Effector memory CD8-positive, alpha-beta T cell (primary cell): ENCODE measurements at places on chromosomes 6 and 20.

- H3K36me3 ChIP-seq, result no peaks in the 10 kb centered on the region
- peaks cover 13% of the 10 kb centered on the region for H3K27me3 ChIP-seq
- no peak for DNase-seq
- H3K27ac ChIP-seq, result no peak overlapping the region
These were observed 18.7 kb upstream of the NRSN1 start for GRCh38 chr6:24107294-24107693.

GRCh38 chr20:48281501-48281900 is 496.2 kb upstream of the SULF2 start:
- H3K36me3 ChIP-seq, result no peaks in the 10 kb centered on the region
- no peak overlapping the region for H3K4me3 ChIP-seq
- H3K4me1 ChIP-seq, result no peaks in the 10 kb centered on the region
- no peak overlapping the region for H3K27ac ChIP-seq
- peaks cover 64% of the 10 kb centered on the region for H3K27me3 ChIP-seq

DNA sequence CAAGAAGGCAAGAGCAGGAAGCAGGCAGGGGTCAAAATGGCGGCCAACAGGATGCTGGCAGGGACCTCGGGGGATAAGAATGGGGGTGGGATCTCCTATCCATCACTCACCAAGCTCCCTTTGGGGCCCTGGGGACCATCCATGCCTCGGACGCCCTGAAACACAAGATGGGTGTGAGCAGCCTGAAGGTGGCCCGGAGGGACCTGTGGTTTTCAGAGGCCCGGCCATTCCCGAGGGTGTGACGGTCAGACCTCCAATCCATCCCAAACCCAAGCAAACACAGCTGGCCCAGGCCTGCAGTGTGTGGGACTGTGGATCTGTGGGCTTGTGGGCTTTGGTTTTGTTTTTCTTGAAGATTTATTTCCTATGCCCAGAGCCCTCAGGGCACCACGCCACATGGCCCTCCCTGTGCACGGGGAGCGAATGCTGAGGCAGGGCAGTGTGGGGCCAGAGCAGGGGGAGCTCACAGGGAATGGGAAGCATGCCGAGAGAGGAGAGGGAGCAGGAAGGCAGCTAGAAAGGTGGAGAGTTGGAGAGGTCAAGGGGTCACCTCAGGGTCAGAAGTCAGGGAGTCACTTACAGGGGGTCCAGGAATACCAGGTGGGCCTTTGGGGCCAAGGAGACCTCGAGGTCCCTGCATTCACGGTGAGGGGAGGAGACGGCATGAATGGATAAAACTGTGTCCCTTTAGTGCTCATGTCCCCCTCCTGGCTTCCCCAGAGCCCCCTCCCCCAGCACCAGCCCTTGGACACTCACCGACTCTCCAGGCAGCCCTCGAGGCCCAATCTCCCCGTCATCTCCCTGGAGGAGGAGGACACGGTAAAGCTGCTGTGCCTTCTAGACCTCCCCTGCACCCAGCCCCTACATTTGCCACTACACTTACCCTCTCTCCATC is 14.5 kb downstream of the COL11A2 start:
- H3K4me3 ChIP-seq, result no peak overlapping the region
- DNase-seq, result no peak
- H3K36me3 ChIP-seq, result no peaks in the 10 kb centered on the region

GRCh38 chr6:18221288-18221615 is 43.1 kb downstream of the DEK start:
- DNase-seq, result no peak
- peaks cover 41% of the 10 kb centered on the region for H3K36me3 ChIP-seq
- H3K4me1 ChIP-seq, result no peaks in the 10 kb centered on the region
- no peak overlapping the region for H3K4me3 ChIP-seq
- H3K27me3 ChIP-seq, result no peaks in the 10 kb centered on the region

DNA sequence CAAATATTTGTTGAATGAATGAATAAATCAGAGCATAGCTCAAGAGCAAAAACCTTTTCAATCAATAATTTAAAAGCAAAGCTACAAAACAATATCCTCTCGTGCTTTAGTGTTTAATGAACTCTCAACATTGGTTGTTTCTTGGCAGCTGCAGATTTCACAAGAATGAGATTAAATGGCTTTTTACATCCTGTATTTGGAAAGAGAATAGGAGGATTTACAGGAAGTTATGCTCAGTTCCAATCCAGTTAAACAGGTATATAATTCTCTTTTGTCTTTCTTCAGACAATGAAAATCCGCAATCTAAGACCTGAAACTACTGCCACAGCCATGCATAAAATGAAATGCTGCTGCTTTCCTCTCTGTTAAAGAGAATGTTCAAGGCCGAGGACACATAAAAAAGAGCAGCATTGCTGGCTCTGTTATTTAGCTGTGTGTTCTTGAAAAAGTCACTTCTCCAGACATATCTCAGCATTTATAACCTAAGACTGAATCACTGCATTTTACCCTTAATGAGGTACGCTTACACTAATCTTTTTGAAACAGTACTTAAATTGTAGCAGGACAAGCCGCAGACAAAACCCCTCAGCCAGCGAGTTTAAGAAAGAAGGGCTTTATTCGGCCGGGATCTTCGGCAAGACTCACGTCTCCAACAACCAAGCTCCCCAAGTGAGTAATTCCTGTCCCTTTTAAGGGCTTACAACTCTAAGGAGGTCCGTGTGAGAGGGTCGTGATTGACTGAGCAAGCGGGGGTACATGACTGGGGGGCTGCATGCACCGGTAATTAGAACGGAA is 3.6 kb downstream of the C6orf52 start:
- H3K27me3 ChIP-seq, result peaks cover 26% of the 10 kb centered on the region
- peaks cover 20% of the 10 kb centered on the region for H3K4me1 ChIP-seq

- no peak overlapping the region for H3K4me3 ChIP-seq
- DNase-seq, result no peak
- peaks cover 14% of the 10 kb centered on the region for H3K27me3 ChIP-seq
- H3K4me1 ChIP-seq, result no peaks in the 10 kb centered on the region
- H3K27ac ChIP-seq, result no peak overlapping the region
These were observed 35.9 kb downstream of the RIPOR3 start for GRCh38 chr20:50655311-50655880.

GRCh38 chr6:9404351-9405146 is 969.2 kb upstream of the SLC35B3 start:
- no peaks in the 10 kb centered on the region for H3K27me3 ChIP-seq
- no peak overlapping the region for H3K27ac ChIP-seq
- no peaks in the 10 kb centered on the region for H3K4me1 ChIP-seq

GRCh38 chr6:70724524-70724923 is 56.8 kb downstream of the SMAP1 start:
- H3K4me3 ChIP-seq, result no peak overlapping the region
- H3K27ac ChIP-seq, result peak overlapping the region; percentile 16
- no peak for DNase-seq
- H3K36me3 ChIP-seq, result peaks cover 5% of the 10 kb centered on the region

DNA sequence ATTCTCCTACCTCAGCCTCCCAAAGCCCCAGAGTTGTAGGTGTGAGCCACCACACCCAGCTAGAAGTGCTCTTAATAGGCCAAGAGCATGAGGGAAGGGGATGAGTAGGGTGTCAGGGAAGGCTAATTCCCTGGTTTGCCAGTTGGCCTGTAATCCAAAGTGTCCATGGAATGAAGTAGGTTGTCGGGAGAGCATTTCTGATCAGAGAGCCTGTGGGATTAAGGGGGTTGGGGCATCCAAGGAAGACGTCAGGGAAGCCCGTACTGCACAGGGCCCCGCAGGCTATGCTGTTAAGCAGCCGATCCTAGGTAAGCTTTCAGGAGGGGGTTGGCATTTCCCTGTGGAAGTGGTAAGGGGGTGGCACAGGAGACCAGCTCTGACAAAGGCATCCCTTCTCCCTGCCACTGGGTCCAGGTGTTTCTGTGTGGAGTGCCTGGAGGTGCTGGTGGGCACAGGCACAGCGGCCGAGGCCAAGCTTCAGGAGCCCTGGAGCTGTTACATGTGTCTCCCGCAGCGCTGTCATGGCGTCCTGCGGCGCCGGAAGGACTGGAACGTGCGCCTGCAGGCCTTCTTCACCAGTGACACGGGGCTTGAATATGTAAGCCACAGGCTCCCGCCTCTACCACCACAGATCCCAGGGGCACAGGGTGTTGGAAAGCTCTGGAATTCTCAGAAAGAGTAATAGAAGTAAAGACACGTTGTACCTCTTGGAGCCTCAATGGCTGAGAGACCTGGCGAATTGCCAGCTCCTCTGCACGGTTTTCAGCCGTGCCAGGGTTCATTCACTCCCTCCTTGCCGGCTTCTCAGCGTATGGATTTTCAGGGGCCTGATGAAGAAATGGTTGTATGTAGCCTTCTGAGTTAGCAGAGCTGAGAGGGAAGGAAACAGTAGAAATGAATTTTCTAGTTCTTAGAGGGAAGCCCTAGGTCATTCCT is 21.4 kb upstream of the MAPRE1 start:
- no peaks in the 10 kb centered on the region for H3K27me3 ChIP-seq
- peaks cover 9% of the 10 kb centered on the region for H3K4me1 ChIP-seq
- H3K4me3 ChIP-seq, result no peak overlapping the region
- DNase-seq, result no peak
- no peaks in the 10 kb centered on the region for H3K36me3 ChIP-seq
- peak overlapping the region; percentile 20 for H3K27ac ChIP-seq

- H3K27ac ChIP-seq, result no peak overlapping the region
- no peak overlapping the region for H3K4me3 ChIP-seq
- H3K36me3 ChIP-seq, result no peaks in the 10 kb centered on the region
- H3K27me3 ChIP-seq, result no peaks in the 10 kb centered on the region
- DNase-seq, result no peak
These were observed 309.3 kb downstream of the HDGFL1 start for GRCh38 chr6:22878706-22879105.

GRCh38 chr6:104688283-104688969 is 171.3 kb downstream of the HACE1 start:
- H3K27me3 ChIP-seq, result no peaks in the 10 kb centered on the region
- DNase-seq, result no peak
- H3K4me1 ChIP-seq, result peaks cover 4% of the 10 kb centered on the region
- H3K27ac ChIP-seq, result peak overlapping the region; percentile 13
- no peaks in the 10 kb centered on the region for H3K36me3 ChIP-seq

- peak overlapping the region; percentile 90 for H3K4me3 ChIP-seq
- DNase-seq, result peak; percentile 57
- H3K4me1 ChIP-seq, result peaks cover 27% of the 10 kb centered on the region
- peaks cover 12% of the 10 kb centered on the region for H3K36me3 ChIP-seq
- peak overlapping the region; percentile 83 for H3K27ac ChIP-seq
These were observed 474 bp downstream of the CEBPB start for GRCh38 chr20:50191065-50191543.

DNA sequence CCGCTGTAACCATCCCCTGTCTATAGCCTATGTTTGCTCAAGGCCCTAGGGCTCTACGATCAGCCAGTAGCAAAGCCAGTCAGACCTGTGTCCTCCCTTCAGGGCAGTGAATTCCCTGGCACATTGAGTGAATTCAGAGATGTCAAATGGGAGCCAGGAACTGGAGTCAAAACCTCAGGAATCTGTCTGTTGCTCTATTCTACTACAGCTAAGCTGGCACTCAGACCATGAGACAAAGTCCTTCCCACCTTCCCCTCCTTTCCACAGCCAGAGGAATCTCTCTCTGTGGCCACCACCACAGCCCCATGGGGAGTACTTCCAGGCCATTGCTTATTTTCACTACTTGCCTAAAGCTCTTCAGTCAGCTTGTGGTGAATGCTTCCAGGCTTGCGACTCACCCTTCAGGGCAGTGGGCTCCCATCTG is 82.0 kb downstream of the PKIB start:
- no peaks in the 10 kb centered on the region for H3K27me3 ChIP-seq
- no peak overlapping the region for H3K4me3 ChIP-seq
- DNase-seq, result no peak

DNA sequence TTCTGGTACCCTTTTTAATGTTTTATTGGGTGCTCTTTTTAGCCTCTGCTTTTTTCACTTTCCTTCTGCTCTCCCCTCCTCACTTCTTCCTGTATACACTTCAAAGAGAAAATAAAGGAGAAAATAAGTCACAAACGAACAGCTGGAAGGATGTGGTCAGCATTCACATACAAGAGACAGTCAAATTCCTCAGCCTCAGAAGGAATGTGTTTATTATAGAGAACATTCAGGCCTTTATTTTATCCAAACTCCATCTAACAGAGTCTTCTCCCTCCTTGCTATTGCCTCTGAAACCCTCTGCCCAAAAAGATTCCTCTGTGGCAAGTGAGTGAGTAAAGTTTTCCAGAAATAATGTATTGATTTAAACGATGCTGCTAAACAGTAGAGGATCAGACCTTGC is 490.4 kb downstream of the FRK start:
- no peak overlapping the region for H3K4me3 ChIP-seq
- H3K4me1 ChIP-seq, result no peaks in the 10 kb centered on the region
- H3K36me3 ChIP-seq, result no peaks in the 10 kb centered on the region

DNA sequence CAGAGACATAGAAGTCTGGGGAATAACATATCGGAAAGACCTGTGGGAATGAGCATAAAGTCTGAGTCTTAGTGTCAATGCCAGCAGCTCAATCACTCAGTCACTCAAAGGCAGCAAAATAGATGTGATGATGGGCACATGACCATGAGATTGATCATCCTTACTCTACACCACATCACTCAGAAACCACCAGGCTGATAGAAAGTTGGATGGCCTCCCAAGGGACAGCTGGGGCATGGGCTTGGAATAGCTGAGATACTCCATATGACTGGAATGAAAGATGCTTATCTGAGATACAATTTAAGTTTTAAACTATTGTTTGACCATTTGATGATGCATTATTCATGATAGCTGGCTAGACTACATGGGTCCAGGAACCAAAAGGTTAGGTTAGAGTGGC is 80.9 kb upstream of the F13A1 start:
- H3K36me3 ChIP-seq, result peaks cover 3% of the 10 kb centered on the region
- peaks cover 45% of the 10 kb centered on the region for H3K27me3 ChIP-seq
- DNase-seq, result no peak
- no peak overlapping the region for H3K4me3 ChIP-seq
- H3K4me1 ChIP-seq, result no peaks in the 10 kb centered on the region

DNA sequence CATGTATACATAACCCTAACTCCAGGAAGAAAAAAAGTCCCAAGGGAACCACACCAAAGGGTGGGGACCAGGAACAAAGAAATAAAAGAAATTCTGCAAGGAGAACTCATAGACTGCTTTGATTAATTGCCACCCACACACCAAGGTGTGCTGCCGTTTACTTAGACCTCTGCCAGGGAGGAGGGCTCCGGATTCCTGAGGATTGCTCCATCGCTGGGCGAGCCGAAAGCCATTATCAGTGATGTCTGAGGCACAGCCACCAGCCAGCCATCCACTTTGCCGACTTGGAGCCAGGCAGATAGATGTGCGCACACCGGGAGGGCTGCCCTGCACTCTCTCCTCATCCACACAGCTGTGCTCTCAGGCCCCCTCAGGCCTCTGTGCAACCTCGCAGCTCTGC is 272.7 kb upstream of the FOXQ1 start:
- H3K4me1 ChIP-seq, result no peaks in the 10 kb centered on the region
- peaks cover 69% of the 10 kb centered on the region for H3K27me3 ChIP-seq
- H3K36me3 ChIP-seq, result no peaks in the 10 kb centered on the region
- H3K4me3 ChIP-seq, result no peak overlapping the region
- DNase-seq, result no peak

GRCh38 chr20:38129893-38130609 is 35.0 kb downstream of the TGM2 start:
- H3K27ac ChIP-seq, result no peak overlapping the region
- no peak for DNase-seq
- H3K27me3 ChIP-seq, result no peaks in the 10 kb centered on the region
- no peak overlapping the region for H3K4me3 ChIP-seq
- H3K36me3 ChIP-seq, result peaks cover 3% of the 10 kb centered on the region

GRCh38 chr20:53497246-53497645 is 96.4 kb downstream of the ZNF217 start:
- H3K27me3 ChIP-seq, result peaks cover 47% of the 10 kb centered on the region
- H3K27ac ChIP-seq, result no peak overlapping the region
- DNase-seq, result no peak
- no peaks in the 10 kb centered on the region for H3K4me1 ChIP-seq

GRCh38 chr20:40019510-40019909 is 669.5 kb downstream of the MAFB start:
- no peaks in the 10 kb centered on the region for H3K27me3 ChIP-seq
- no peaks in the 10 kb centered on the region for H3K36me3 ChIP-seq
- H3K4me1 ChIP-seq, result no peaks in the 10 kb centered on the region
- H3K27ac ChIP-seq, result no peak overlapping the region
- no peak for DNase-seq
- no peak overlapping the region for H3K4me3 ChIP-seq
